NCI-H187 (cell line): ENCODE measurements at places on chromosomes 2 and 18.
A peak's percentile ranks its signal among the peaks of the same experiment; 100 is the strongest.

DNA sequence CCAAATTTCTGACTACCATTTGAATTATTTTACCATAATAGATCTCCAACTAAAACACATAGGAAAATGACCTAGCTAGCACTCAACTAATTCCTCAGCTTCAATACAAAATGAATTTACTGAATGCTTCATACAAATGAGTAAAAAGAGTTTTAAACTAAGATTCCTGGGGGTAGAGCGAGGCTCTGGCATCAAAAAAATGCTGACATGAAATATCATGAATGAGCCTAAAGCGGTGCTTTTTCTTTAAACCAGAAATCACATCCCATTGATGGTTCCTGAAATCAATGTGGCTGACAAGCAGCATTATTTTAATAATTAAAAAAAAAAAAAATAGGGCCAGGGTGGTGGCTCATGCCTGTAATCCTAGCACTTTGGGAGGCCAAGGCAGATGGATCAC lies 32.1 kb downstream of the WDR33 start:
- DNase-seq = no peak

DNA sequence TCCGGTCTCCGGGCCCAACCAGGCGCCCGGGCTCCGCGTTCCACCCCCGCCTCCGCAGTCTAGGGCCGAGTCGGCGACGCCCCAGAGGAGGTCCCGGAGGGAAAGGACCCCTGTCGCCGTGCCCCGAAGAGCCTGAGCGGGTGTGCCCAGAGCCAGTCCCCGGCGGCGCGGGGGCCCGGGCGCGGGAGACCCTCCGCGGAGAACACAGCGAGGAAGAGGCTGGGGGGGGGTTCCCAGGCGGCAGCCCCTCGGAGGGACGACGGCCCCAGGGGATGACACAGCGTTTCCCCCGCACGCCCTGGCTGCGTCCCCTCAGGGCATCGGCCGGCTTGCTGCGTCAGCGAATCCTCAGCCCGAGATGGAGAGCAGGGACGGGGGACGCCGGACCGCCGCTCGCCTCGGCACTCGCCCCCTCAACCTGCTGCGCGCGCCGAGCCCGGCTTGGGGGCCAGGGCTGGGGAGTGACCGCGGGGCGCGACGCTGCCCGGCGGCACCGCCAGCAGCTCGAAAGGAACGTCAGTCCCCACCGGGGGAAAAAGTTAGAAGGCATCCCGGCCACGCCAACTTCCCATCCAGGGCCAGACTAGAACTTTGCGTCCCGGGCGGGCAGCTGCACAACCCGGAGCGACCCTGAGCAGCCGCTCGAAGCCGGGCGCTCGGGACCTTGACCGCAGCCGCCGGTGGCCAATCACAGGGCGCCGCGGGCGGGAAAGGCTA lies 711 bp downstream of the SFXN5 start:
- DNase-seq = no peak

DNA sequence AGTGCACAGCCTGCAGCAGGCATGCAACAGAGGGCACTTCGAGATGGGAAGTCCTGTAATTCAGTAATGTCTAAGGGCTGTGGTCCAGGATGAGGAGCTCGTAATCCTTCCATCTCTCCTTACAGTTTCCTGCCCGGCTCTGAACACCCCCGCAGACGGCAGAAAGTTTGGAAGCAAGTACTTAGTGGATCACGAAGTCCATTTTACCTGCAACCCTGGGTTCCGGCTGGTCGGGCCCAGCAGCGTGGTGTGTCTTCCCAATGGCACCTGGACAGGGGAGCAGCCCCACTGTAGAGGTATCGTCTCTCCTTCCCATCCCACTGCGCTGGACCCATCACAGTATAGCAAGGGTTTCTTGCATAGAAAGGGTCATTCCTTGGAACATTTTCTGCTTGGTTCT lies 26.7 kb downstream of the FBLN7 start:
- no peak for DNase-seq

- DNase-seq = no peak
These were observed 97.7 kb upstream of the SMAD7 start for GRCh38 chr18:49048396-49049020.

GRCh38 chr2:232911712-232912277 lies 41.7 kb downstream of the SNORC start:
- no peak for DNase-seq

- no peak for DNase-seq
These were observed 37.8 kb upstream of the FZD5 start for GRCh38 chr2:207807516-207807915.

- no peak for DNase-seq
These were observed 27.3 kb downstream of the LPIN2 start for GRCh38 chr18:2985628-2986027.

DNA sequence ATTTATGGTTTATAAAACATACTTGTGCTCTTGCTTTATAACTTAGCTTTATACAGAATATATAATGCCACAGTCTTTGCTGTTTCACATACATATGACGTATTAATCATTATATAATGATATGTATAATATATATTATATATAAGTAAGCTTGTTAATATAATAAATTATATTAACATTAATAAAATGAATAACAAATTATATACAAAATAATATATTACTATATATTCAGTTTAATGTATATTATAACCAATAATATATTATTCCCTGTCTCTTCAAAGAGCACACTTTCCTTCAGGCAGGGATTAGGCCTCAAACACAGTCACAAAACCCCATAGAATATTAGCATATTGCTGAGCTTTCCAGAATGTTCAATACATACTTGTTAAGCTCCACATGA lies 427.6 kb downstream of the NCKAP5 start:
- no peak for DNase-seq

DNA sequence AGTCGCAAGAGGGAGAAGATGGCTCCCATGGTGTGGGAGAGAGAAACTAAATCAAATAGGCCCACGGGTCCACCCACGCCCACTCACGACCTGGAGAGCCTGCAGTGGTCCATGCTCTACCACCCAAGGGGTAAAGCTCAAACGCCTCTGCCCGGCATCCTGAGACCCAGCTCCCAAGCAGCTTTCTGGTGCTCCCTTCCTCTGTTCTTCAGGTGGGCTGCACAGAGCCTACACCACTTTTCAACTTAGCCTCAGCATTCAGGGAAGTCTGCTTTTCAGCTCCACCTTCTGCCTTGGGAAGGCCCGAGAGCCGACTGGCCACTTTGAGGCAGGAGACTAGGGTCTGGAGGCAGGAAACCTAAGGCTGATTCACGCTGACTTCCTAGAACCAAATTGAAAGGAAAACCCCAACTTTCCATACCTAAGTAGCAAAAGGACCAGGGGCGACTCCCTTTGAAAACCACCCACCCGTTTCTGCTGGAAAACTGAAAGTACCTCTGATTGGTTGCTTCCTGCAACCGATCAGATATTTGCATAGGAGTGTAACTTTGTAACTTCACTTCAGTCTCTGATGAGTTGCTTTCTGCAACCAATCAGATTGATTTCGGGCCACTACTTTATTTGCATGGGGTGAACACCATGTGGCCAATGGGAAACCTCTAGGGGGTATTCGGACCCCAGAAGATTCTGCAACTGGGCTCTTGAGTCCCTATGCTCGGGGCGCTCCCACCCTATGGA lies 26.8 kb upstream of the SPATA3 start:
- DNase-seq = no peak

GRCh38 chr18:73901566-73901965 lies 246.1 kb downstream of the FBXO15 start:
- DNase-seq = no peak

DNA sequence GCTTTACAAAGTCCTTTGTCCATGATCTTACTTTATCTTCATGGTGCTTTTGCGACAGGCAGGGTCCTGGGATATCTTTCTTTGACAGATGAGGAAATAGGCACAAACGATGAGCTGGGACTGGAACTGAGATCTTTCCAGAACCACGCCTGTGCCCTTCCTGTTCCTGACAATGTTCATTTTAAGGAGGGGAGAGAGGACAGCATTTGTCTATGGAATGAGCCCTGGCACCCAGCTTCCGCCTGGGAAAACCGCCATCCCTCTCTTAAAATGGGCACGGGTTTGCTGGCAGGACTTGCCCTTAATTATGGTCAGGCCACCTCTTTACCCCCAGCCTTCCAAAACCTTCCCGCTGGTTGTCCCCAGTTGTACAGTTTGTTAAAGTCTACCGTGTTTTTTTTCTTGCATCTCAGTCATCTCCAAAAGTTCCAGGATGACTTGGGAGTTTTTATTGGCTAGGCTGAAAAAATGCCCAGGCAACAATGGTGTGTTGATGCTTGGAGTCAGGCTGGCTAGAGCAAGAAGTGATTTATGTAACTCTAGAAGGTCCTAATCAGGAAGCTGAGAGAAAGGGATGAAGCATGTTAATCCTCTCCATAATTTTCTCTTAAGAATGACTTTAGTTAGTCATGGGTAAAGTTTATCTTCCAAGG lies 264.9 kb upstream of the EPAS1 start:
- DNase-seq = no peak

DNA sequence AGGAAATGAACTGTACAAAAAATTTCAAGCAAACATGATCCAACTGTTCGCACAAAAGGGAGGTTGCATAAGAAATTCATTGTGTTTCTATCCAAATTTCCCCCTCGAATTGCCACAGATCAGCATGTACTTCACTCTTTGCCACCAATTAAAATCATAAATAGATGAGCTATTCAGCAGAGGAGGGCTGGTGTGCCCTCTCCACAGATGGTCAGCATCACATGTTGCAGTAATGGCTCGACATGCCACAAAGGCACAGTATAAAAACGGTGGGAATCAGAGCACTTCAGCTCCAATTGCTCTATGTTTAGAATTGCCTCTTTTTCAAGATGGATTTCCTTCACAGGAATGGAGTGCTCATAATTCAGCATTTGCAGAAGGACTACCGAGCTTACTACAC lies at the start of gene G6PC2:
TSS of gene G6PC2 (plus strand) at position 289 of the 400 bp plus-strand sequence. CDS start at position 330, 41 bp downstream.
- DNase-seq = no peak

DNA sequence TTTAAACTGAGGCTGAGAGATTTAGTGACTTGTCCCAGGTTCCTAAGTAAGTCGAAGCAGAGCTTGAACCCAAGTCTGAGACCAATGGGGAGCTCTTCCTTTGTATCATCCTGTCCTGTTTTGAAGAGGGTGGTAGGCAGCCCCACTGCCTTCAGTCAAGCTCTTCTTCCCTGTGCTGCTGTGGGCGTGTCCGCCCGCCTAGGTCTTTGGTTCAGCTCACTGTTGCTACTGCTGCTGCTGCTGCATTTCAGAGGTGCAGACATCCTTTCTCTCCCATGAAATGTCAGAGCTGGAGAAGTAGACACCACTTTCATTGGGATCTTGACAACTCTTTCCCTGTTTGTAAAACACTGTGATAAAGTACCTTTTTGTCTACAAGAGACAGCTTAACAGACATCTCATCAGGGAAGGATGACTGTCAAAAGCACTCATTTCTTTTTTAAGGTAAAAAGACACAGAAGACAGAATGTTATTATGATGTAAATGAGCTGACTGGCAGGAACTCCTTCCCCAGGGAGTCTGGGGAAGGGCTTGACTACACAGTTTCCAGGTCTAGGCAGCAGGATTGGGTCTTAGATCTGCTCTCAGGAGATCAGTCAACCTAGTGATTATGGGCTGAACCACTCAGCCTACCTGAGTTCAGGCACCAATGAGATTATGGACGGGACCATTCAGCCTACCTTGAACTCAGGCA lies 91.7 kb upstream of the TRIB2 start:
- peak; percentile 47 for DNase-seq

DNA sequence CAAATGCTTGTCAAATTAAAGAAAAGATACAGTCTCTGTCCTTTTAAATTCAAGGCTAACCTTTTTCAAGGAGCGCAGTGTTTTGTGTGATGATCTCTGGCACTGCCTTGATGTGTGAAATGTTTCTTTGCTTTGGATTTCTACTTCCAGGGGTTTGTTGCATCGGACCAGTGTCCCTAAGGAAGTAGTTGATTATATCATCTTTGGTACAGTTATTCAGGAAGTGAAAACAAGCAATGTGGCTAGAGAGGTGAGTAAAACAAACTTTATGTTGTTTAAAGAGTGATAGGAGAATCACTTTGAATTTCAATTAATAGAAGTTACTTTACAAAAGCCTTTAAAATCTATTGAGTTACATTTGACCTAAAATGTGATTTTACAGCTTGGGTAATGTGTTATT lies 28.8 kb downstream of the HADHB start:
- DNase-seq = no peak

DNA sequence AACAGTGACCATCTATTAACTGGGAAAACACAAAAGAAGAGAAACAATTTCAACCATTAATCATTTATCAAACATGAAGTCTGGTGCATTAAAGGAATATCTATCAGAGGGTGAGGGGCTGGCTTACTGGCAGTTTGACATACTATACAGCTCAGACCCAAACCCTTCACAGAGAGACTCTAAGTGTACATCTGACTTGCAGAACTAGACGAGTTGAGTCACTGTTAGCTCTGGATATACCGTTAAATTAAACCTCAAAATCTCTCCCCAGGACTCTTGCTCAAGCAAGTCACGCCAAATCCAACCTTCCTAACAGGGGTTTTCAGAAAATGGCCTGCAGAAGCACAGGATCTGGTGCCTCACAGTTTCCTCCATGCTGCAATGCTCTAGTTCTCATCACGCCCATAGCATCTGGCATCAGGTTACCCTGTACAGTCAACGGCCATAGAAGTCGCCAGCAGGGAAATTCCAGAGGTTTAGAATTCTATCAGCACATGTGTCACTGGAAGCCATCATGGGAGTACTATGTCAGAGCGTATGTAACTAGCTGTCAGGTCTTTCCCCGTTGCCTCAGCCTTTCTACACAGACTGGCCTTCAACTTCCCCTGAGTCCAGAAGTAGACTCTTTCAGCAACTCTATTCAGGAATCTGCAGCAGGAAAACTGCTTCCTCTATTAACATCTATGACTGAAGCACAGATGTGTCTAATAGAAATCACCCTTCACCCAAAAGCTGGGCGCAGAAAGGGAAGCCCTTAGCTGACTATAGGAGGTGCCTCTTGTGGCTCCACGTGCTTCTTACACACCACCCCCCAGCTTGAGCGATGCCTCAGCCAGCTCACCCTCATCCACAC lies 9.3 kb downstream of the TGOLN2 start:
- no peak for DNase-seq

GRCh38 chr2:192047315-192048107 lies 147.2 kb downstream of the TMEFF2 start:
- DNase-seq = no peak

DNA sequence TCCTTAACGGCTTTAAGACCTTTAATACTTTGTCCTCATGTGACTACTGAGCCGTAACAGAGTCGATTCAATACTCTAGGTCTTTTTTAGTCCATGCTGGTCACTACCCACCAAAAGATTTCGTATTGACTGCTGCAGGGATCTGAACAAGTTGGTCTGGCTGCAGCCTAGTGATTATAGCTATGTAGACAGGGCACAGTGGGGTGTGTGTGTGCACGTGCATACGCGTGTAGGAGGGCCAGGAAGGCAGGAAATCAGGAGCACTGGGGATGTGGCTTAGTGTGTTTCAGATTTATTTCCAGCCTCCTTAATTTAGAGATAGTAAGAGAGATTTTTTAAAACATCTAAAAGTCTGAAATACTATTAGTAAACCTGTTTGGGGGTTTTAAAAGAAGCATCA lies 161.4 kb downstream of the MYO3B start:
- DNase-seq = no peak

- no peak for DNase-seq
These were observed 23.2 kb downstream of the ADNP2 start for GRCh38 chr18:80132180-80132812.
